ENCODE measurements at places on chromosomes 5 and 9.

DNA sequence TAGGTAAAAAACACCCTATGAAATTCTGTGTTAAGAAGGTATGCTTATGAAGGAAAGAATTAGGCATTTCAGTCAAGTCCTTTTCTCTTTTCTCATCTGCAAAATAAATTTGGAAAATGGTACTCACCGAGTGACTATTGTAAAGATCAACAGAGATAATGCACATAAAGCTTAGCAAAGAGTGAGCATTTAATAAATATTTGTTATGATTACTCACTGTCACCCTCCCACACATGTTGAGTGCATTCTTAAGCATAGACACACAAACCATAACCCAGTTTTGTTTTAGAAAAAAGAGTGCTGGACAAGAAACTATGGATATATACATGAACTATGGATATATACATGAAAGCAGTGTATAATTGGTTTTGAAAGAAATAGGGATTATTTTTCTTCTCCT lies 54.7 kb upstream of the PRLR start:
- DNase-seq = no peak

GRCh38 chr5:5026409-5026785 lies 113.7 kb upstream of the ADAMTS16 start:
- DNase-seq = no peak

DNA sequence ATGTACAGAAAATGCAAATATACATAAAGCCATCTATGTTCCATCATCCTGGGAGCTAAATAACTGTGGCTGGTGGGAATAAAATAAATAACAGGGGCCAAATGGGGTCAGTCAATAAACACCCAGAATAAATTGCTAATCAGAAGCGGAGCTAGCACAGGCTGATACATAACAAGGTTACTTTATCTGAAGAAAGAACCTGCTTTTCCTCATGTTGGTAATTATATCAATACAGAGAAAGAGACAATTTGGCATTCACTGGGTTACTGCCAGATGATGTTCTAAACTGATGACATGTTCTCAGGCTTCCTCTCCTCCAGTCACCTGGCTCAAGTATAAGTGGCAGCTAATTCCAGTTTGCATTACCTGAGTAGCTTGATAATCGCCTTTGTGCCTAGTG lies 144.9 kb upstream of the CD180 start:
- no peak for DNase-seq

- DNase-seq = no peak
Measured at GRCh38 chr5:134892282-134892681, 12.6 kb upstream of the PCBD2 start.

DNA sequence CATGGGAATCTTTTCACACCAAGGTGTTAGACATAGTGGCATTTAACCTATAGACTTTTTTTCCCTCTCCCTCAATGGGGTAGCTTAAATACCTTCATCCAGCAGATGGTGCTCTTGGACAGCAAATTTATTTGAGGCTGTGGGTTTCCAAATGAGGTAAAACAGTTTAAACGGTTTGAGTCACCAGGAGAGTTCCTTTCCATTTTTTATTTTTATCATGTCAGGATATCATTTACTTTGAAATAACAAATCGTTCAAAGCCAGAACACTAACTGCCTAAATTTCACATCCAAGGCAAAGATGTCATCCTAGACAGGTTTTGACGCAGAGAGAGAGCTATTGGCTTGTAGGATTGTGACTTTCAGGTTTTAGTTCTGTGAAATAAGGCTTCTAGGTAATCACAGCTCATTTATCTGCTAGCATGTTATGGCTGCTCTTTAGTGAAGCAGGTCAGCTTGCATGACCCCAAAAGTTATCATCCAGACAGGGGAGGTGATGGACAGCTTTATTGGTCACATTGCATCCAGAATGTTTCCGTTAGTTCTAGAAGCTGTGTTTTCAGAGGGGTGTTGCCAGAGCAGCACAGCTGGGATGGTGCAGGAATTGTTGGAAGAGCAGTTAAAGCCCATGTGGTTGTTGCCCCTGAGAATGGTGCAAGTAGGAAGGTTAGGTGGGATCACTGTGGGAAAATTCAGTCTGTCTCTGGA lies 69.8 kb downstream of the KDM4C start:
- no peak for DNase-seq

DNA sequence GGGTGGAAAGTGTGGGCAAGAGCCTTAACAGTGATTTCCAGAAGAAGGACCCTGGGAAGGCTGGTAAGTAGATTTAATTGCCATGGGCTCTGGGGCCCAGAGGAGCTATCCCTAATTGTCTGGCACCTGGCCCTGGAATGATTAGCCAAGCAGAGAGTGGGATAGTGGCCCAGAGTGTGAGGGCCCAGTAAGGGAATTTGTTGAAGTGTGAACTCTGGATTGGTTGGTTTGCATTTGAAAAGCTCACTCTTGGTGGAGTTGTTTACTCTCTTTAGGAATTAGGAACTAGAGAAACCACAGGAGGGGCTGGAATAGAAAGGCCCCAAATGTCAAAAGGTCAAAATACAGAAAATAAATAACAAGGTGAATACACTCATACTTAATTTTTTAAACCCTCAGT lies 207.1 kb downstream of the GABRG2 start:
- DNase-seq = no peak

DNA sequence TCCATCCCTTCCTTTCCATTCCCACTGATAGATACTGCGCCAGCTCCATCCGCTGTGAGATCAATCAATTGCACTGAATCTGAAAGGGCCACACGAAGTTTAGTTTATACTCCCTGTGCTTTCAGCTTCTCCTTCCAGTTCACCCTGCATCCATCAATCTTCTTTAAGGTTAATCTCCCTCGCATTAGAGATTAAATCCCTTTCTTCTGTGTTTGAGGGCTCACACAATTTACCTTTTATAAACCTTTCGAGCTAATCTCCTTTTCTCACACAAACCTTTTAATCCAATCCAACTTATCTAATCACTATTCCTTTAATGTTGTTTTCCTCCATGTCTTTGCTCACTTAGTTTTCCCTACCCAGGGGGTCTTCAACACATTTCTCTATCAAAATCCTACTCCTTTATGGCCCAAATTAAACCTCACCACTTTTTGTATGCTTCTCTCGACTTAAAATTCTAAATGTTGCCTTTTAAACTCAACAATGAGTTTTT lies 64.6 kb upstream of the HAPLN1 start:
- no peak for DNase-seq

- DNase-seq = no peak
Measured at GRCh38 chr5:74892921-74893320, 26.7 kb upstream of the FAM169A start.
